ENCODE measurements at places on chromosomes 1 and 21.
A peak's percentile ranks its signal among the peaks of the same experiment; 100 is the strongest.

DNA sequence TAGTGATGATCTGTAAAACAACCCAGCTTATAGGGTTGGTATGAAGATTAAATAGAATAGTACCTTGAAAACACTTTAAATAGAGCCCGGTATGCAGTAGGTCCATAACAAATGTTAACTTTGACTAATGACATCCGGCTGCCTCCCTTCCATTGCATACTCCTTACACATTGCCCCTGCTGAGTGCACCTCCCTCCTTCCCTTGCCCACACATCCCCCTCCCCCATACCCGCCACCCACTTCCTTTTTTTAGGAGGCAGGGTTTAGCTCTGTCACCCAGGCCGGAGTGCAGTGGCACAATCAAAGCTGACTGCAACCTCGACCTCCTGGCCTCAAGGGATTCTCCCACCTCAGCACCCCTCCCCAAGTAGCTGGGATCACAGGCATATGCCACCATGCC lies 24.4 kb upstream of the ZC3H12A start:
- DNase-seq: peak; percentile 80

DNA sequence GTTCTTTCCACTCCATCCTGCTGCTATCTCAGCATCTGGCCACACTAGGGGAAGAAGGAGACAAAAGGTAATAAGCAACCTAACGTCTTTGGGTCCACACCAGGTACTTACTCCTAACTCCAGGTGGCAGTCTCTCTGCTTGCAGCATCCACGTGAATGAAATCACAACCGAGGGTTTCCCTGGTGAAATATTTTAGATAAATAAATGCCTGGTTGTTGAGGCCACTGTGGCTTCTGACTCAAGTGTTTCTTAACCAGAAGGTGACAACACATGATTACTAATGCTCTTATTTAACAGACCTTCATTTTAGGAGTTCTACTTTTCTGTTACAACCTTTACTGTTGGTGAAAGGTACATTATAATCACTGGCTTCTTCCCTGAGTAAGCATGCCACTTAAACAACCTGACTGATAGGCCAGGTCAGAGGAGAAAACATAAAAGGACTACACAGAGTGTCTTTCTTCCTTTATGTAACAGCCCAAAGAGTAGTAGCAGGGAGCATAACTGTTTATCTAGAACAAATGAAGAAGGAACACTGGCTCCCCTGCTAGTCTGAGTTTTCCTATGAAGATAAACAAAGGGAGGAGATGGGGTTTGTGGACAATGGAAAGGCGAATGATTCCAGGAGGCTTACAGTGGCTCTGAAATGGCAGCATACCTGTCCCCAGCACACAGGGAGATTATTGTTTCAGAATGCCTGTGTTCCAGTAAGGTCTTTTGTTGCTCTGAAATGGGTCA lies 59.9 kb downstream of the SYT6 start:
- DNase-seq: peak; percentile 30

DNA sequence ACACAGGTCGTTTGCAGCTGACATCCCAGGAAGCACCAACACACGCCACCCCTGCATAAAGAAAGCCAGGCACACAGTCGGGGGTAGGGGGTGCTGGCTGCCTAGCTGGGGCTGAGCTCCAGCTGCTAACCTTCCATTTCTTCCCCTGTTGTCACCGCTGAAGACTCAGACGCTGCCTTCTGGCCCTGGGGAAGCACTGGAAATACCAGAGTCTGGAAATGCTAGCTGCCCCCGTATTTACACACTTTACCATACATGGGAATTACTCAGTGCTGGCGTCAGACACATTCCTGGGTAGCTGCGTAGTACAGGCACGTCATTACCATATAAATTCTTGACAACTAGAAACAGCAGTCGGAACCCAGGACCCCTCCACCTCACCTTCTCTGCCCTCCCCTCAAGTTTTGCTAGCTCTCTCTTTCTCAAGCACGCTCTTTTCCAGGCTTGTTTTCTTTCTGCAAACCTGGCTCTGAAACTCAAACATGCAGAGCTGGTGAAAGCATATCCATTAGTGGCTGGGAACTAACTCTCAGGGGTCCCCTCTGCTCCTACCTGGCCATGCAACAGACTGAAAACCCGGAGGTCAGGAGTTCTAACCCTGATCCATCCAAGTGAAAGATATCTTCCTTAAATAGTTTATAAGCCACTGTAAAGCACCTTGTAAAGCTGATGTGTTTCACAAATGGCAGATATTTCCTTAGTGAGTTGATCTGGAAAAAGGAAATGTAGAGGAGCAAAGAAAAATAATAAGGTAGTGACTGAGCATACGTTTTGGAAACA lies 3.3 kb downstream of the CSRP1 start:
- DNase-seq: no peak

GRCh38 chr1:23425193-23425494 lies 596 bp upstream of the TCEA3 start:
- no peak for DNase-seq

DNA sequence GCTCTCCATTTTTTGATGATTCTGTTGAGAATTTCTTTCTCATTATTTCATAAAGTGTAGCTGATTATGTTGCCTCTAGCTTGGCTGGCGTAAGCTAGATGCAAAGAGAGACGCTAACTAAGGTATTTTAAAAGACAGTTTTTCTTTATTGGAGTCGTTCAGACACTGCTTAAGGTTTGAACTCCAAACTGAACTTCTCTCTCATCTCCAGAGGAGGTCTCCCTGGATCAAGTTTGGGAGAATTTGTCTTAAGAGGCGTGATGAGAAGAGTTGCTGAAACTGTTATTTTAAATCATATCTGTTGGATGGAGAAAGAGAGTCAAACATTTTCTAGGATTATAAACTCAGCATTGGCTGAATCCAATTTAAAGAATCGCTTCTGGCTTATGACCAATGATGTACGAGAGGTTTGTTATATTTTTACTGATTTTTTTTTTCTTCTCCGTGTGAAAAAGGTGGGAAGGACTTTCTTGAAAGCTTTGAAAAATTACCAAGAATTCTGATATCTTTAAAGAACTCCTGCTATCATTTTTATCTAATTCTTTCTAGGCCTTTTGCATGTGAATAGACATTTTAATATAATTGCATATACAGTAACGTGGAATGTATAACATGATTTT lies 34.0 kb downstream of the MAP3K7CL start:
- DNase-seq: peak; percentile 88

DNA sequence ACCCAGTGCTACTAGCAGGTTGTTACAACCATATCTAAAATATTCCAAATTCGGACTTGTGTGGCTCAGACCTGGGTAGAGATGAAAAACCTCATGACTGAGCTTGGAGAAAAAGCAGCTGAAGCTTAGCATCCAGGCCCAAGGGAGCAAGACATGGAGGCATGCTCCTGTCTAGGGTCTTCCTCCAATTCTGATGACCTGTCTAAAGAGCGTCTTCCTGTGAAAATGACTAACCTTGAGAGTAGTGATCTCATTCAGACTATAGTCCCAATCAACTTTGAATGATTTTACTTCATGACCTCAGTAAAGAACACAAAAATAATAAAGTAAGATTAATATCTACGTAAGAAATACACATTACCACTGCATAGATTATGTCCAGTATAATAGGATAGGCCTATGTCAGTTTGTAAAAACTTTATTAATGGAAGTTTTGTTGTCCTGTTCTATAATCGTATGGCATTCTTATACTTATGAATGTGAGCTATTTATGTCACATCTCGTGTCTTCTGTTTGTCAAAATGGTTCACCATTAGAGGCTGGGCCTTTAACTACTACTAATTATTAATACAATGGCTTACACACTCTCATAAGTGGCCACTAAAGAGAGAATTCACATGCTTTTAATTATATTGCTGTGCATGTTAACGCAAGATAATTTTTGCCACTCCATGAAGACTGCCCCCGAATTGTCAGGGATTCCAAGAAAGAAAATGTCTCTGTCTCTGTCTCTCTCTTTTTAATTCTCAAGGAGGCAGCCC lies 201.3 kb downstream of the NCAM2 start:
- DNase-seq: no peak

DNA sequence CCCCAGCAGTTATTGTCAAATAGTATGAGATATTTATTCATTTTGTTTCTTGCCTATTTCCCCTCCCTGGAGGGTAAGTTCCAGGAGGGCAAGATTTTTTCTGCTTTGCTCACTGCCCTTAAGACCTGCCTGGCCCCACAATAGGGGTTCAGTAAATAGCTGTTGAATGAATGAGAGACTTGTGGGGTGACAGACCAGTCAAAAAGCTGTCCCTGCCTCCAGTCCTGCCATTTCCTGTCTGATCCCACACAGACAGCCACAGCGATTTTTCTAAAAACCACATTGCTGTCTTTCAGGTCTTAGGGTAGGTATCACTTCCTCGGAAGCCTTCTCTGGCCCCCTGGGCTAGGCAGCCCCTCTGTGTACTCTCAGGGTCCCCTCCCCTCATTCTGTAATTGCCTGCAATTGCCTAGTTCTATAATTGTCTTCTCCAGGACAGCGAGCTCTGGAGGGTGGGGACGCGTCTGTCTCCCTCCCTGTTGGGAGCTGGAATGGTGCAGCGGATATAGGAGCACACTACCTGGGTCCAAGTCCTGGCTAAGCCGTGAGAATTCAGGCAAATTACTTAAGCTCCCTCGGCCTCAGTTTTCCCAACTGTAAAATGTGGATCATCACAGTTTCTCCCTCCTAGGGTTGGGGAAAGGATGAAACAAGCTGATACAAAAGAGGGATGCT lies 1.8 kb upstream of the EXTL1 start:
- DNase-seq: peak; percentile 40

GRCh38 chr1:53688381-53689102 lies 50.4 kb downstream of the GLIS1 start:
- no peak for DNase-seq

DNA sequence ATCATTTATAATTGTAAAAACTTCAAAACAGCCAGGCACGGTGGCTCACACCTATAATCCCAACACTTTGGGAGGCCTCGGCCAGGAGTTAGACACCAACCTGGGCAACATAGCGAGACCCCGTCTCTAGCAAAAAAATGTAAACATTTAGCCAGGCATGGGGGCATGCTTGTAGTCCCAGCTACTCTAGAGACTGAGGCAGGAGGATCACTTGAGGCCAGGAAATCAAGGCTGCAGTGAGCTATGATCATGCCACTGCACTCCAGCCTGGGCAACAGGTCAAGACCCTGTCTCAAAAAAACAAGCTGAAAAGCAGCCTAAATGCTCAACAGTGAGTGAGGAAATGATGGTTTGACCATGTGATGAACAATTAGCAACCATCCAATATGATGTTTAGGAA lies 7.3 kb downstream of the C1orf167 start:
- DNase-seq: no peak

DNA sequence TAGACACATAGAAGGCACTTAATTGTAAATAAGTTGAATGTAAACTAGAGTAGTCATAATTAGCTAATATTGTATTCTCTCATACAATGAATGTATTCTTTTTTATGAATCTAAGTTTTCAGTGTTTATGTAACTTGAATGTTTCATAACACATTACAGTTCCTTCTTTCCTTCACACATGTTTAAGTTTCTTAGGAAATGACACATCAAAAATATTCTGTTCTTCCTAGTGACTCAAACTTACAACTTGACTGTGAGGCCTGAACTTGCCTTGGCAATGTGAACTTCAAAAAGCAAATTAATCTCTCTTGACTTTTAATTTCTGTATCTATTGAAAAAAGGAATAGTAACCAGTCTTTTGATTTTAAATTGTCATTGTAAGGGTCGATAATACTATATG lies 700.1 kb downstream of the KCNT2 start:
- DNase-seq: peak; percentile 82

DNA sequence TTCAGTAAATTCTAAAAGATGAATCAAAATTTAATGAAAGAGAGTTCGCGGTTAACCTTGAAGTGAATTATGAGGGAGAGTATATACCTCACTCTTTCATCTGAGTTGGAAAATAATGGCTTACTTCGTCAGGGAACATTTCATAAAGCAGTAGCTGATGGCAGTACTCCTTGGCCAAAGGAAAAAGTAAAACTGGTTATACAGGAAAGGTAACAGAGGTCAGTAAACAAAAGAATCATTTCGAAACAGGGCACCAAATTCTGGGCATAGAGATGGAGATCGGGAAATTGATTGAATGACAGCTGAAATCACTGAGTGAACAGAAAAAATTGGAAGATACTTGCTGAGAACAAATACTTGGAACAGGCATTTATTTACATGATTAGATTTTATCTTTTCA lies 199.0 kb downstream of the OLFM3 start:
- DNase-seq: no peak

- no peak for DNase-seq
Observed at GRCh38 chr21:29481641-29482040, 182.9 kb downstream of the BACH1 start.

DNA sequence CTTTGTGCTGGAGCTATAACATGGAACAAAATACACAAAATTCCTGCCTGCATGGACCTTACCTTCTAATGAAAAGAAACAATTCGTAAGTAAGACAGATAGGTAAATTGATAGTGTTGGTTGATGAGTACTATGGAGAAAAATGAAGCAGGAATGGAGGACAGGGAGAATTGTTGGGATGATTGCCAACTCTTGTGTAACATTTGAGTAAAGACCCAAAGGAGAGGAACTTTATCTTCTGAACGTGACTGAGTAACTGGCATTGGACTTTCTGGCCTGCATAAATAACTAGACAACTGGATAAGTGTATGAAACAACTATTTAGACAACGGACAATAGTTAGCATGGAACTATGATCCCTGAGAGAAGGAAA lies 6.8 kb upstream of the EFCAB14 start:
- no peak for DNase-seq

GRCh38 chr1:197210426-197210825 lies 57.6 kb upstream of the CRB1 start:
- DNase-seq: no peak

- no peak for DNase-seq
Observed at GRCh38 chr1:7453038-7453437, 318.1 kb upstream of the VAMP3 start.

- peak; percentile 60 for DNase-seq
Observed at GRCh38 chr1:39268112-39268581, 63.7 kb downstream of the MACF1 start.

DNA sequence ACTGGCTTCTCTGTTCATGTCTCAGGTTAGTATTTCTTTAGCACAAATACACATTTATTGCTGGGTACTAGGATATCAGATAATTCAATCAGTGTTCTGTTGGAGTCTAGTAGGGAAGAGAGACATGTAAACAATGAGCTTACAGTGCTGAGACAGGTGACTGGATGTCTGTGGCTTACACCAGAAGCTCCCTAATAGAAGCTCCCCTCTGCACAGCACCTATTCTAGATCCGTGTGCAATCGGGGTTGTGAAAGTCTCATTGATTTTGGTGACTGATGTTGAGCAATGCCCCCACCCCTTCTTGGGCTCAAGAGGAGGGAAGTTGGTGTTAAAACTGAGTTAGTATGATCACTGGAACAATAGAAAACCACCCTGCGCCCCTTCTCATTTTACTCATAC lies 279.2 kb downstream of the RPS6KC1 start:
- peak; percentile 34 for DNase-seq

- no peak for DNase-seq
Observed at GRCh38 chr1:41380195-41380594, 19.0 kb downstream of the FOXO6 start.

DNA sequence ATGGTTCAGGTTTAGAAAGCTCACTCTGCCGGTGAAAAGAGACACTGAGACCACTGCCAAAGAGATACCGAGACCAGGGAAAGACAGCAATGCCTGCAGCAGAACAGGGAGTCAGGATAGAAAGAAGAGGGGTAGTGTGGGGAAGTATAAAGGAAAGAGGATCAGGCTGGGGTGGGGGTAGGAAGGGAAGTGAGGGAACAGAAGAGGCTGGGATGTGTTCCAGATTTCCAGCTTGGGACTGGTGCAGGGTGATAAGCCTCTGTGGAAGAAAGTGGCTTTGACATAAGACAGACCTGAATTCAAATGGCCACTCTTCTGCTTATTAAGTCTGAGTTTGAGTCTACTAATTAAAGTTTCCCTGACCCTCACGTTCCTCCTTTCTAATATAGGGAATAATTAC lies 105.9 kb downstream of the PIK3R3 start:
- no peak for DNase-seq

GRCh38 chr1:211601982-211602670 lies 23.2 kb upstream of the SLC30A1 start:
- DNase-seq: no peak

Measured in suppressor macrophage (primary cell).